Endothelial cell of umbilical vein (primary cell): ENCODE measurements at places on chromosomes 6 and 20. TPM values are rescaled to one million over a fixed set of nuclear protein-coding genes. Genes with fewer than 3 reads are reported as not detected.

GRCh38 chr20:52991830-52992229 is 19.7 kb downstream of the TSHZ2 start:
- no peak overlapping the region for H3K4me3 ChIP-seq
- H3K36me3 ChIP-seq: no peaks in the 10 kb centered on the region
- no peak overlapping the region for H3K27ac ChIP-seq
- no peaks in the 10 kb centered on the region for H3K27me3 ChIP-seq
- no peaks in the 10 kb centered on the region for H3K4me1 ChIP-seq
- no peak for DNase-seq

GTSF1L gene
- total RNA-seq: not detected in 2 replicates

GRCh38 chr6:148240861-148241477 is 101.7 kb upstream of the SASH1 start:
- H3K4me1 ChIP-seq: peaks cover under 1% of the 10 kb centered on the region
- no peaks in the 10 kb centered on the region for H3K27me3 ChIP-seq
- no peak for DNase-seq
- no peak overlapping the region for H3K27ac ChIP-seq
- H3K36me3 ChIP-seq: no peaks in the 10 kb centered on the region

- H3K36me3 ChIP-seq: no peaks in the 10 kb centered on the region
- H3K27ac ChIP-seq: peak overlapping the region; percentile 46
- DNase-seq: no peak
- no peaks in the 10 kb centered on the region for H3K27me3 ChIP-seq
These were observed 949 bp downstream of the KIFC1 start for GRCh38 chr6:33392595-33392948.

IL22RA2 gene
- not detected in 2 replicates for total RNA-seq

- no peaks in the 10 kb centered on the region for H3K27me3 ChIP-seq
- peaks cover 18% of the 10 kb centered on the region for H3K4me1 ChIP-seq
- no peak overlapping the region for H3K27ac ChIP-seq
- no peak for DNase-seq
- H3K36me3 ChIP-seq: no peaks in the 10 kb centered on the region
These were observed 41.3 kb downstream of the REV3L start for GRCh38 chr6:111441678-111442243.

C20orf204 gene
- 5.8 and 6.0 TPM in 2 replicates for total RNA-seq

- H3K4me1 ChIP-seq: no peaks in the 10 kb centered on the region
- no peak overlapping the region for H3K4me3 ChIP-seq
- DNase-seq: no peak
- peaks cover 5% of the 10 kb centered on the region for H3K27me3 ChIP-seq
These were observed 47.7 kb upstream of the FNDC1 start for GRCh38 chr6:159121486-159121885.

- H3K4me3 ChIP-seq: no peak overlapping the region
- no peak for DNase-seq
- no peaks in the 10 kb centered on the region for H3K36me3 ChIP-seq
- no peaks in the 10 kb centered on the region for H3K27me3 ChIP-seq
- peaks cover 32% of the 10 kb centered on the region for H3K4me1 ChIP-seq
These were observed 308.9 kb downstream of the HDGFL1 start for GRCh38 chr6:22878324-22878701.

DNA sequence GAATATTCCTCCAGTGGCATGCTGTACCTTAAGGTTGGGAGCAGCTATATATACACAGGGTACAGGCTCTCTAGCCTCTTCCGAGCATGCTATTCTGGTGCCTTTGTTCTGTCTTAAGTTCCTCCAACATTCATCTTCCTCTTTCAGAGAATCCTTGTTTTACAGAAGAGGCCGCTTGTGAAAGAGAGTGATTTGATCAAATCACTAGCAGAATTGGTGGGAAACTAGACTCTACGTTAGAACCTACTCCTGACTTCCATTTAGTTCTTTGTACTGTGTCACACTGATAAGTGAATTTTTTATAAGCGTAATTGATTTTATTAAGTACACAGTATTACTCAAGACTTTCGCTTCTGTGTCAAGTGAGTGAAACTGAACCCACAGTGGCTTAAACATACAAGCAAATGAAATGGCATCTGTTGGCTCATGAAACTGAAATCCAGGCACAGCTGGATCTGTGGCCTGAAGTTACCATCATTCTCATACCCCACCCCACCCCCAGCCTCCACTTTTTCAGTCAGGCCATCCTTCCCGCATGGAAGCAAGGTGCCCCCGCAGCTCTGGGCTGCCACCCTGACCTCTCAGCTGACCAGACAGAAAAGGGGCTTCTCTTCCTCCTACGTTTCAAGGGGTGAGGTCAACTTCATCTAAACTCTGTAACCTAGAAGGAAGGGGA is 102.3 kb downstream of the RPP40 start:
- H3K36me3 ChIP-seq: no peaks in the 10 kb centered on the region
- no peak overlapping the region for H3K4me3 ChIP-seq
- H3K27ac ChIP-seq: no peak overlapping the region
- H3K27me3 ChIP-seq: no peaks in the 10 kb centered on the region
- no peaks in the 10 kb centered on the region for H3K4me1 ChIP-seq

- H3K4me3 ChIP-seq: no peak overlapping the region
- H3K36me3 ChIP-seq: no peaks in the 10 kb centered on the region
- no peak overlapping the region for H3K27ac ChIP-seq
- no peaks in the 10 kb centered on the region for H3K27me3 ChIP-seq
- no peaks in the 10 kb centered on the region for H3K4me1 ChIP-seq
- DNase-seq: no peak
These were observed 115.0 kb downstream of the KIF6 start for GRCh38 chr6:39610221-39610620.

SLC35D3 gene
- not detected in 2 replicates for total RNA-seq

DNA sequence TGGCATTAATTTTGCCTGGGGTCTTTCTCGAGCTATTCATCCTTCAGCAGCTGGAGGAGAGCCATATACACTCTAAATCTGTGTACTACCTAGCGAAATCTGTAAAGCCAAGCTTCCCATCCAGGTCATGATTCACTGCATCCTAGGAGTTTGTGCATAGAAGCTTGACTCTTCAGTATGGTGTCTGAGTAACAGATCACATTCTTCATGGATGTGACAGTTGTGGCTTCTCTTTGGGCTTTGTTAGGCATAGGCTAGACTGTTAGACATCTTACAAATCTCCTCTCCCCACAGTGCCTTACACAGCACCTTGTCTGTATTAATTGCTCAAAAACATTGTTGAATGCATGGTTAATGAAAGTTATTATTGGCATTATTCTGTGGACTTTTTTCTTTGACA is 177.0 kb downstream of the EYA4 start:
- no peak overlapping the region for H3K27ac ChIP-seq
- no peaks in the 10 kb centered on the region for H3K36me3 ChIP-seq
- DNase-seq: no peak
- no peaks in the 10 kb centered on the region for H3K4me1 ChIP-seq
- no peaks in the 10 kb centered on the region for H3K27me3 ChIP-seq

DNA sequence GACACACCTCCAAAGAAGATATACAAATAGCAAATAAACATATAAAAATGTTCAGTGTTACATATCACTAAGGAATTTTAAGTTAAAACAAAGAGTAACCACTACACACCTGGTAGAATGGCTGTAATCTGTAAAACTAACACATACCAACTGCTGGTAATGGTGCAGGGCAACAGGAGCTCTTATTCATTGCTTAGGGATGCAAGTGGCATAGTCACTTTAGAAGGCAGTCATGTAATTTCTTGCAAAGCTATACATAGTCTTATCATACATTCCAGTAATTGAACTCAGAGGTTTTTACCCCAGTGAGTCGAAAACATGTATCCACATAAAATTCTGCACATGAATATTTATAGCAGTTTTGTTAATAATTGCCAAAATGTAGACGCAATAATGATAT is 906.8 kb upstream of the CITED2 start:
- H3K4me3 ChIP-seq: no peak overlapping the region
- peaks cover 5% of the 10 kb centered on the region for H3K4me1 ChIP-seq

GRCh38 chr6:119036081-119036480 is 42.4 kb downstream of the FAM184A start:
- H3K36me3 ChIP-seq: no peaks in the 10 kb centered on the region
- H3K27ac ChIP-seq: no peak overlapping the region
- no peak for DNase-seq

SEMG1 gene
- total RNA-seq: not detected in 2 replicates

DNA sequence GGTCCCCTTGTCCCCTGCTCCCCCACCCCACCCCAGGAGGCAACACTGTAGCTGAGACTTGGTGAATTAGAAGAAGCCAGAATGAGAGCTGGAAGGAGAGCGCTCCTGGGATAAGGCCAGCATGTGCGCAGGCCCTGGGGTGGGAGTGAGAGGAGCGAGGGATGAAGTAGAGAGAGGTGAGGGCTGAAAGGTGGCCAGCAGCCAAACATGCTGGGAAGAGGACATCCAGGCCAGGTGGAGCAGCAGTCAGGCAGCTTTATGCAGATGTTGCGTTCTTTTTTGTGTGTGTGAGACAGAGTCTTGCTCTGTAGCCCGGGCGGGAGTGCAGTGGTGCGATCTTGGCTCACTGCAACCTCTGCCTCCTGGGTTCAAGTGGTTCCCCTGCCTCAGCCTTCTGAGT is 2.2 kb upstream of the BPIFB1 start:
- DNase-seq: no peak
- no peaks in the 10 kb centered on the region for H3K36me3 ChIP-seq
- H3K4me1 ChIP-seq: no peaks in the 10 kb centered on the region
- H3K27ac ChIP-seq: no peak overlapping the region
- peaks cover 8% of the 10 kb centered on the region for H3K27me3 ChIP-seq
- H3K4me3 ChIP-seq: no peak overlapping the region

DTD1 gene
- total RNA-seq: 50.8 and 62.9 TPM in 2 replicates

DNA sequence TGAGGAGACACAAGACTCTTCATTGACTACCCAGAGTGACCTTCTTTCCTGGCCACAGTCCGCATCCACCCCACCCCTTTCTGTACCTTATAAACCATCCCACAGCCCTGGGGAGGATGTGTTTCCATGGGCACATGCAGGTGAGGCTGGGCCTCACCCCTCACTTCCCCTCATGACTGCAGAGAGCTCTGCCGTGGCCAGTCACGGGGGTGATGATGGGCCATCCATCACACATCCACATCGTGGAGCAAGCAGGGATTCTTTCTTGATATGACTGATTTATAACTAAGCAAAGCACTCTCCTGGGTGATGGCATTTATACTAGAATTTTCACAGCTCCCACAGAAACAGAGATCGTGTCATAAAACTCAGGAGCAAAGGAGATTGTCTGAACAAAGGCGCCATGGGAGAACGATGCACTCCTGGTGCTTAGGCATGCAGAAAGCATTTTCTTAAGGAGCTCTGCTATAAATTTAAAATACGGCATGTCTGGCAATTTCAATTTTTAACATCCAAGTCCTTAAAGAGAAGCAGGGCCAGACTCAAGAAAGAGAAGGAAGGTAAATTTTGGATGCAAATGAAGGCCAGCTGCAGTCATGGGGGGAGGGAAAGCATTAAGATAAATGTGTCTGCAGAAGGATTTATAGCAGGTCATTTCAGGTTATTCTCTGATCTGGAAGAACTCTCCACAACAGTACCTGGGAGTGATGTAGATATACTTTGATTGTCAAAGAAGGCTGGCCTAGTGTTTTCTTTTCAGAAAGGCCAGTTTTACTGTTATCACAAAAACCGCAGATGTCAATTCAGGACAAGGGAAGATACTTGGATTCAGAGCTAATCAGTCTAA is 777.0 kb downstream of the C6orf118 start:
- no peaks in the 10 kb centered on the region for H3K4me1 ChIP-seq
- no peak overlapping the region for H3K27ac ChIP-seq
- H3K27me3 ChIP-seq: no peaks in the 10 kb centered on the region
- no peaks in the 10 kb centered on the region for H3K36me3 ChIP-seq

DNA sequence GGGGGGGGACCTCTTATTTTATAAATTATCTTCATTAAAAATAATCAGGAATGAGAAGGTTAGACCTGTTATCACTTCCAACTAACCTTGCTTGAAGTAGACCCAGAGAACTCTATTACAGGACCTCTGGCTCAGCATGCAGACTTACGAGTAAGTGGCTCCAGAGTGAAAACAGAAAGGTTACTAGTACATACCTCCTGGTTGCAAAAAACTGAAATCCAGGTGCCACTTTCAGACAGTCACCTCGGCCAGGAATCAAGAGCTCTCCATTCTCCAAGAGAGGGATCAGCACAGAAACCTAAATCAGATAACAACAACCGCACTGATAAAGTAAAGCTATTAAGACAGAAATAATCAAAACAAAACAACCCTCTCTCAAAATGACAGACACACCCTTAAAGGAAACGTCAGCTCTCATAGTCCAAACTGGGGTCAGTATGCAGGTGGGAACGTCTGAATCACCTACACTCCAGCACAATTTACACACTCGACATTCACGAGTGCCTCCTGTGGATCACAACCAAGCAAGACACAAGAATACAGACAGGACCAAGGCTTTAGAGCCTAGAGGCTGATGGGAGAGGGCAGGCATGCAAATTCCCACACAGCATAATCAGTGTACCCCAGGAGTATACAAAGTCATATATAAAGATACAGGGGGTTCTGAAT is 31.8 kb downstream of the MDN1 start:
- no peak overlapping the region for H3K4me3 ChIP-seq
- no peaks in the 10 kb centered on the region for H3K4me1 ChIP-seq
- no peak for DNase-seq
- H3K27me3 ChIP-seq: no peaks in the 10 kb centered on the region

DNA sequence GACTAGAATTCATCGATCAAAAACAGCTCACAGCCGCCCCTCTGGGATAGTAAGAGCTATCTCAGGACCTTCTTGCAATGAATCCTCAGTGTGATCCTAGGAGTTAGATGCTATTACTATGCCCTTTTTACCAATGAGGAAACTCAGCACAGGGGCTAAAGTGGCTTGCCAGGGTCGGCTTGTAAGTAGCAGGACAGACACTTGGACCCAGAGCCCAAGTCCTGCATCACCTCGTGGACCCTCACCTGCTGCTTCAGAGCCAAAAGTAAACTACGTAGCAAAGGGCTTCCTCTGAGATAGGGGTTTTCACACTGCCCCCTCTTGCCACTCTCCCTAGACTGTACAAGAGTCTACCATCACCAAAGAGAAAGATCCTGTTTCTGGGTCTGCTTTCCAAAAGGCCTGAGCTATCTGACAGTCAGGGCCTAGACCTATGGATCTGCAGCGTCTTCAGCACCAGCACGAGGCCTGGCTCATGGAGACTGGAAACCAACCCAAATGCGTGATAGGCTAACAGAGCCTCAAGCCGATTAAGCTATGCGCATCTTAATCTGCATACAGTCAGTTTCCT is 172.3 kb downstream of the ANKRD60 start:
- H3K27ac ChIP-seq: no peak overlapping the region
- peaks cover 1% of the 10 kb centered on the region for H3K27me3 ChIP-seq
- no peaks in the 10 kb centered on the region for H3K36me3 ChIP-seq
- no peak overlapping the region for H3K4me3 ChIP-seq
- no peaks in the 10 kb centered on the region for H3K4me1 ChIP-seq
- no peak for DNase-seq

DNA sequence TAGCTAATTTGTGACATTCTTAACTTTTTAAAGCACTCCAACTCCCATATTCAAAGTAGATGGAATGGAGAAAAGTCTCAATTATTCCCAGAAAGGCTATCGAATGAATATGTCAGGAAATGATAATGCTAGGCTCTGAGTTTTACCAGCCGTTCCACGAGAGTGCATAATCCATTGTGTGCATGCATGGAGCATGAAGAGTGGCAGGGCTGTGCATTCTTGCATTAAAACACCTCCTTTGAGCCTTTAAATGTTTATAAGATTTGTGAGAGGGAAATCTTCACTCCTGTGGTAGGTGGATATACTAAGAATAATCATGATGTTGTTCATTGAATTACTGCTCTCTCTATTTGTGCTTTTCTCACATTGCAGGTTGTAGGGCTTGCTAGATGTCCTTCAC is 178.3 kb downstream of the CARMIL1 start:
- H3K27ac ChIP-seq: no peak overlapping the region
- DNase-seq: no peak
- H3K4me3 ChIP-seq: no peak overlapping the region

- H3K27ac ChIP-seq: no peak within 1 kb of the TSS
- H3K36me3 ChIP-seq: peaks cover 2% of the 10 kb centered on the region
- H3K27me3 ChIP-seq: no peaks in the 10 kb centered on the region
- H3K4me1 ChIP-seq: peaks cover 3% of the 10 kb centered on the region
- peak; percentile 86 for DNase-seq
- no peak within 1 kb of the TSS for H3K4me3 ChIP-seq
These were observed at the start of gene BTBD3 for GRCh38 chr20:11917663-11918062. Gene BTBD3, plus strand, starts transcription at chr20:11917893. Its CDS starts 383 bp downstream, at chr20:11918276.
